ENCODE measurements at places on chromosomes 16 and 17.

DNA sequence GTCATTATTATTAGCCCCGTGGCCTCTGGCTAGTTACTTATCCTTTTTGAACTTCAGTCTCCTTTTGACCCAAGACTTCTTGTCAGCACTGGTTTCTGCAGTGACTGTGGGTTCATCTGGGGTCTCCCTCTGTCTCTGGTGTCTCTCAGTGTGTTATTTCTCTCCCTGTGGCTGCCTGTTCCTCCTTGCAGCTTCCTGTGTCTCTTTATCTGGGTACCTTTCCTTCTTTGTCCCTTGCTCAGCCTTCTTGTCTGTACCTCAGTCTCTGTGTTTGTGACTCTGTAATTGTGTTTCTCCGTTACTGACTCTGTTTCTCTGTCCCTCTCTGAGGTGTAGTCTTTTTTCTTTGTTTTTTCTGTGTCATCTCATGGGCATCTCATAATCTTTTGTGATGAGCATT, 102.6 kb upstream of the CDH11 start:
- DNase-seq, result no peak

GRCh38 chr17:50053654-50053960, 2.3 kb upstream of the ITGA3 start:
- no peak for DNase-seq

DNA sequence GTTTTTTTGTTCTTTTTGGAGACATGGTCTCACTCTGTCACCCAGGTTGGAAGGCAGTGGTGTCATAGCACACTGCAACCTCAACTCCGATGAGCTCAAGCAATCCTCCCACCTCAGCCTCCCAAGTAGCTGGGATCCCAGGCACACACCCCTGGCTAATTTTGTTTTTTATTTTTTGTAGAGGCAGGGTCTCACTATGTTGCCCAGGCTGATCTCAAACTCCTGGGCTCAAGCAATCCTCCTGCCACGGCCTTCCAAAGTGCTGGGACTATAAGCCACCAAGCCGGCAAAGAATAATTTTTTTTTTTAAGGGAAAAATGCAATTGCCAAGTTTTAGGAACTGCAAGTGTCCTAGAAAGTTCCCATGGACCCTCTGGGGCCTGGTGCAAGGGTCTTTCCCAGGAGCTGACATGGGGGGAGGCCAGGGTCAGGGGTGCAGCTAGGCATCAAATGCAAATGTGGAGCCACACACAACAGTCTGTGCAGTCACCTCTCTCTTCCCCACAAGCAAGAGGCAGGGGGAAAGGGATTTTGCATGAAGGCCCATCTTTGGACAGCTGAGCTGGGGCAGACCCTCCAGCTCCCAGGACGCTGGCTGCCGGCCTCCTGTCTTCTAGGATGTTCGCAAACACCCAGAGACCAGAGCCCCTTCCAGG, 20.1 kb upstream of the BCAR1 start:
- no peak for DNase-seq

DNA sequence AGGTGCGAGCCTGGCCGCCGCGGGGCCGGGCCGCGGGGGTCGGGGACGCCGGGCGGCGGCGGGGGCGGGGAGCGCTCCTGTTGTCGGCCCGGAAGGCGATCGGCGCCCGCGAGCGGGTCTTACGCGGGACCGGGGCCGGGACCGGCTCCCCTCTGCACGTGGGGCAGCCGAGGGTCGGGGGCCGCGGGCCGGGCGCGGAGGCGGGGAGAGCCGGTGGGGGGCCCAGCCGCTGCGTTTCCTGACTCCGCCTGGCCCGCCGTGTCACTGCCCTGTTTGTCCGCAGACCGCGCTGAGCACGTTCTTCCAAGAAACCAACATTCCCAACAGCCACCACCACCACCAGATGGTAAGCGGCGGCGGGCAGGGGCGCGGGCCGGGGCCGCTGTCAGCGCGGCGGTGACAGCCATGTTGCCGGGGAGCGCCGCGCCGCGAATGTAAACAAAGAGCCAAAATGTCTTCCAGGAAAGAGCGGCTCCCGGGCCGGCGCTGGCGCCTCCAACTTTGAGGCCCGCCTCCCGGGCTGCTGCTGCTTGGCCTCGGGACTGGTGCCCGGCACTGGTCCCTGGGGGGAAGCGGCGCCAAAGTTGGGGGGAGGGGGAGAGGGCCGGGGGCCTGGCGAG, 586 bp downstream of the UBALD2 start:
- peak; percentile 67 for DNase-seq

- no peak for DNase-seq
Observed at GRCh38 chr17:13400491-13400890, 201.2 kb downstream of the HS3ST3A1 start.

- no peak for DNase-seq
Observed at GRCh38 chr17:6558932-6559752, 2.8 kb upstream of the PITPNM3 start.

GRCh38 chr17:80456465-80457235, 19.8 kb downstream of the NPTX1 start:
- no peak for DNase-seq

DNA sequence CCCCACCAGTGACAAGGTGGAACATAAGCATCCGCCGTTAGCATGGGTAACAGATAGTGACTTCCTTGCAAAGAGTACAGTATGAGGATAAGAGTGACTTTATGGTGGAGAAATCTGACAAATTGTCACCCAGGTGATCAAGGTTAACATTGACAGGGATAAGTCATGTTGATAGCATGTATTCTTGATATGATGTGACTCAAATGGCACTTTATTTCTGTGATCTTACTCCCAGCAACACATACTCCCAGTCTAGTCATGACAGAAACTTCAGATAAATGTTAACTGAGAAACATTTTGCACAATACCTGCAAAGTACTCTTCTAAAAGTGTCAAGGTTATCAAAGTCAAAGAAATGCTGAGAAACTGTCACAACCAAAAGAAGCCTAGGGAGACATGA, 588.6 kb upstream of the KIF2B start:
- DNase-seq, result no peak

- DNase-seq, result no peak
Observed at GRCh38 chr16:386641-387156, 4.9 kb upstream of the PGAP6 start.

DNA sequence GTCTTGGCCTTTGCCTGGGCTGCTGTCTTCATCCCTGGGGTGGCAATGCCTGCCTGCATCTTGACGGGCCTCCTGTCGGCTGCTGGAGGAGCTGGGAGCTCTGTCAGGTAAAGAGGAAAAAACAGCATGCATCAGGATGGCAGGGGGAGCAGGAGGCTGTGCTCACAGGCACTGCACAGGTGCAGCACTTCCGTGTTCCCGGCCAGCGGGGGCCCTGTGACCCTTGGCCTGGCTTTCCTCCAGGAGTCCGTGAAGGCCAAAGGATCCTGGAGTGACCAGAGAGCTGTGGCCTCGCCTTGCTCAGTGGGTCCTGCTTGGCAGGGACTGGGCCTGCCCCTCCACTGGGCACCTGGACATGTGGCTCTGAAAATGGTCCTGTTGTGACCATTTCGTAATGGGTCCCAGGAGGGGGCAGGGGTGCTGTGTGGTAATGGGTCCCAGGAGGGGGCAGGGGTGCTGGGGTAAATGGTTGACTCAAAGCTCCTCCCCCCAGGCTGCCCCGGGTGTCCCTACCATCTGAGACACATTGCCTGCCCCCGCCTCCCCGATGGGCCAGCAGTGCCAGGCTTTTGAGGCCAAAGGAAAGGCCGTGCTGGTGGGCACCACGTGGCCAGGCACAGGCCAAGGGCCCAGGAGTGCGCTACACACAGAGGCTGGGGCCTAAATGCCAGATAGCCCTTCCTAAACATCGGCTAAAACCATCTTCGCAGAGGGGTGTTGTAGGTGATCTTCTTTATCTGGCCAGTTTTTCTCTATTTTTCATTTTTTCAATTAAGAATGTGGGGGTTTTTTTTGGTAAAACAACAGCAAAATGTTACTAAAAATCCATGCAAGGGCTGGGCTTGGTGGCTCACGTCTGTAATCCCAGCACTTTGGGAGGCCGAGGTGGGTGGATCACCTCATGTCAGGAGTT, 4.0 kb upstream of the FASN start:
- DNase-seq, result no peak

- no peak for DNase-seq
Observed at GRCh38 chr17:49969134-49969759, at the start of gene DLX4. TSS of gene DLX4 (plus strand) at chr17:49969190. CDS start at chr17:49969469, 279 bp downstream.

DNA sequence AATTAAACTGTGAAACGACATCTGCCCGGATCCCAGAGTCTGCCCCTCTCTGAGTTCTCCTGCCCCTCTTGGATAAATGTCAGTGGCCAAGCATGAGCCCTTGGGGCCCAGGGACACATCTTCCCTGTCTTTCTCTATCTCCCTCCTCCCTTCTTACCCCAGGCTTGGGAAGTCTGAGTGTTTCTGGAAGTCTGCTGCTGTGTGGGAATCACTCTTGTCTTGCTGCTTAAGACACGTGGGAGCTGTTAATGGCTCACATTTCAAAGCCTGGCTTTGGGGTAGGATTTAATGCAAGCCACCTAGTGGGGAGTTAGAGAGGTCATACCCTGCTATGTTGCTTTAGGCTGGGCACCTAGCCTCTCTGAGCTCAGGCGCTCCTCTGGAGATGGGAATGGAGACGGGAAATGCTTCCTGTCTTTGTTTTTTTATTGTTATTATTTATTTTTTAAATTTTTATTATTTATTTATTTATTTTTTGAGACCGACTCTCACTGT, 218.5 kb upstream of the CIBAR2 start:
- no peak for DNase-seq

- no peak for DNase-seq
Observed at GRCh38 chr16:68719993-68720489, 17.1 kb upstream of the CDH1 start.

- DNase-seq, result no peak
Observed at GRCh38 chr16:16045296-16045695, 95.9 kb downstream of the ABCC1 start.

- no peak for DNase-seq
Observed at GRCh38 chr16:58236831-58237230, 38.9 kb upstream of the CSNK2A2 start.

GRCh38 chr17:73069841-73070240, 22.6 kb downstream of the SLC39A11 start:
- no peak for DNase-seq

- no peak for DNase-seq
Observed at GRCh38 chr16:76199681-76200220, 77.5 kb upstream of the CNTNAP4 start.

- no peak for DNase-seq
Observed at GRCh38 chr17:72382971-72383722, 262.3 kb downstream of the SOX9 start.

- peak; percentile 88 for DNase-seq
Observed at GRCh38 chr17:82205720-82206508, 6.7 kb downstream of the CCDC57 start.

GRCh38 chr16:90043526-90043925, 24.3 kb upstream of the DBNDD1 start:
- DNase-seq, result no peak

GRCh38 chr17:31490019-31490650, 98.7 kb downstream of the RAB11FIP4 start:
- peak; percentile 24 for DNase-seq

GRCh38 chr17:13925579-13925978, 143.7 kb upstream of the COX10 start:
- DNase-seq, result no peak

- no peak for DNase-seq
Observed at GRCh38 chr17:31533546-31534155, 142.2 kb downstream of the RAB11FIP4 start.

- no peak for DNase-seq
Observed at GRCh38 chr17:78163881-78164747, 4.3 kb upstream of the SYNGR2 start.

GRCh38 chr16:8885674-8886592, 3.8 kb downstream of the LITAFD start:
- DNase-seq, result no peak

GRCh38 chr17:64504769-64505339, 1.2 kb downstream of the DDX5 start:
- no peak for DNase-seq

GRCh38 chr16:57745768-57746167, 10.2 kb downstream of the KATNB1 start:
- DNase-seq, result no peak

GRCh38 chr16:73306901-73307413, 259.0 kb upstream of the ZFHX3 start:
- DNase-seq, result no peak

DNA sequence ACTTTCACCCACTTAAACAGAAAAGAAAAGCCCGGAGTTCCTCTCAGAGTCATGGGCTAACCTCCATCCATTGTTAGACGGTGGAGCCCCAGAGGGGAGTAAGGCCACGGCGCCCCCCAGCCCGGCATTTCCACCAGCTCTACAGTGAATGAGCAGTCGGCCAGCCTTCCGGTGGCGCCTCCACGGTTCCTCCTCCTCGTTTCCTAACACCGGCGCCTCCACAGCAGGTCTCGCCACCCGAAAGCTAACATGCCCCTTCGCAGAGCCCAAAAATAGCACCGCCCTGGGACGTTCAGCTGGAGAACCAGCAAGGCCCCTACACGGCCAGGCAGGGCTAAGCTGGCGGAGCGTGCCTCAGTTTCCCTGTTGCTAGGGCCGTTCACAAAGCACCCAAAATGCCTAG, 858 bp downstream of the MMD start:
- peak; percentile 58 for DNase-seq

DNA sequence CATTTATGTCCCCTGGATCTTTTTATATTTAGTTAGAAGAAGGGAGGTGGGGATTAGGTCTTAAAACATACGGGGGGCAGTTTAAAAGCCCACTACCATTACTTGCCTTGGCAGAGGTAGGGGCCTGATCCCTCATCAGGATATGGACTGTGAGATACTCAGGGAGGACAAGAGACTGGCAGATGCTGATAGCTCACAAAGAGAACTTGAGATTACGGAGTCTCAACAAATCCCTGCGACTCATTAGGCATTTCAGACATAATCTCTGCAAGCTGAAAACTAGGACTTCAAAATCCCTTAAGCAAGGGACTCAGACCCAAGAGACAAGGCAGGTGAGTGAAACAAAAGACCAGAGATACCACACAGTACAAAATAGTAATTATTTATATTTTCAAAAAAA, 23.2 kb downstream of the NXPH3 start:
- DNase-seq, result no peak

DNA sequence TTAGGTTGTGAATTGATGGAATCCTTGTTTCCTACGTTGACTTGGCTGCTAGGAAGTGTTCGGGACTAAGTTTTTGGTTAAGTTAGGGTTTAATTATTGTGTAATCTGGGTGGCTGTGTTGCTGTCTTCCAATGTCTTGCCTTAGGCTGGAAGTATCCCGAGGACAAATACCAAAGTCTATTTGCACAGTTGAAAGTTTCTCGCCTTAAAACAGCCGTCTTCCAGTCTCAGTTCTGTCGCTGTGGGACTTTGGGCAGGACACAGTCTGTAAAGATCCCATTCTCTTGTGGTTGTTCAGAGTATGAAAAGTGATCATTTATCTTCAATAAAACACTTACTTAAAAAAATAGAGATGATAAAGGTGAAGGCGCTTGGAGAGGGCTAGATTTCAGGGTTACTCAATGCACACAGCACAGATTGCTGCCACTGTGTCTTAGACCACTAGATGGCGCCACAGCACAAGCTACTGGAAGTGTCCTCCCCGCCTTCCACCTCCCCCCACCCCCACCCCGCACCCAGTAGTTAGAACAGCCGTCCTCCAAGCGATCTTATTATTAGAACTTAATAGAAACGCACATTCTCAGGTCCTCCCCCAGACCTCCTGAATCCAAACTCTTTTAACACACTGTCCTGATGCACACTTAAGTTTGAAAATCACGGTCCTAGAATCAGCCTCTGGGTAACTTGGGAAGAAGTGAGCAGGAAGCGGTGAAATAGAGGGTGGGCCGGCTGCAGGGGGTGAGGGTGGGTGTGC, 45.8 kb downstream of the AKAP1 start:
- DNase-seq, result peak; percentile 90

GRCh38 chr16:70698901-70699300, 13.0 kb upstream of the MTSS2 start:
- DNase-seq, result no peak

- DNase-seq, result peak; percentile 26
Observed at GRCh38 chr17:10875430-10875851, 37.6 kb upstream of the PIRT start.

Measured in colonic mucosa (tissue), 4 donors.